COLO829 (cell line): ENCODE measurements at places on chromosomes 2 and 18.
A peak's percentile ranks its signal among the peaks of the same experiment; 100 is the strongest.

GRCh38 chr2:85706599-85707296 is 12.6 kb downstream of the GNLY start:
- DNase-seq: no peak

DNA sequence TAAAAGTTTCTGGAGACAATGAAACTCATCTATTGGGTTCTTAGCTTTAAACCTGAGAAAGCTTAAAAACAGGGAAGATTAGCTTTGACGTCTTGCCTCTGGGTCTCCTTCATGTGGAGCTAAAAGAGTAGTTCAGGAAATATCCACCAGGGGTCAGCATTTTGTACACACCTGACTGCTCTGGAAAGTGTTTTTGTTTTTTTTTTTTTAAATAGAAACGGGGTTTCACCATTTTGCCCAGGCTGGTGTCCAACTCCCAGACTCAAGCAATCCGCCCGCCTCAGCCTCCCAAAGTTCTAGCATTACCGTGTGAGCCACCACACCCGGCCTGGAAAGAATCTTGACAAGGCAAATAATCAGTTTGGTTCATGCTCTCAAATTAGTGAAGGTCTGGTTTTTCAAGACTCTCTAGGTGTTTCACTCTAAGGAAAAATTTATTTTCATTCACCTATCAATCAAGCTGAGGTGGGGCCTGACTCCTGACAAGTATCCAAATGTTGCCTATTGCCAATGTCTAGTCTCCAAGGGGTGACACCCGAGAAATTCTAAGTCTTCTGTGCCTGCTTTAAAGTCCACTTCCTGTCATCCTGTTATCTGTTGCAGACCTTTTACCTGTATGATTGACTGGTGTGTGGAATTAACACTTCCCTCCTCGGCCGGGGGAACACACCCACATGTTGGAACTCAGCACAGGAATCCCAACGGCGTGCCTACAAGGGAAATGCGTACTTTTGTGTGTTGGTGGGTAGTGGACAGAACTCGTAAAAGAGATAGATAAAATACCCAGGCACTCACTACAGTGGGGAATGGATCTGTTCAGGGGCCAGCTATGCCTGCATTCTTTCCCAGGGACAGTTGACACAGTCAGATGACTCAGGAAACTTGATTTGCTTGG is 11.3 kb downstream of the IL1RN start:
- DNase-seq: peak; percentile 70

- peak; percentile 54 for DNase-seq
Measured at GRCh38 chr2:28821295-28821958, 10.8 kb downstream of the SPDYA start.

GRCh38 chr2:118846953-118847761 is at the start of gene EN1:
TSS of gene EN1 (minus strand) at chr2:118847648. CDS start at chr2:118847167, 481 bp downstream.
- DNase-seq: no peak

- no peak for DNase-seq
Measured at GRCh38 chr18:12890964-12891363, 6.9 kb upstream of the PTPN2 start.

- DNase-seq: no peak
Measured at GRCh38 chr2:186748354-186748753, 54.5 kb downstream of the FAM171B start.

DNA sequence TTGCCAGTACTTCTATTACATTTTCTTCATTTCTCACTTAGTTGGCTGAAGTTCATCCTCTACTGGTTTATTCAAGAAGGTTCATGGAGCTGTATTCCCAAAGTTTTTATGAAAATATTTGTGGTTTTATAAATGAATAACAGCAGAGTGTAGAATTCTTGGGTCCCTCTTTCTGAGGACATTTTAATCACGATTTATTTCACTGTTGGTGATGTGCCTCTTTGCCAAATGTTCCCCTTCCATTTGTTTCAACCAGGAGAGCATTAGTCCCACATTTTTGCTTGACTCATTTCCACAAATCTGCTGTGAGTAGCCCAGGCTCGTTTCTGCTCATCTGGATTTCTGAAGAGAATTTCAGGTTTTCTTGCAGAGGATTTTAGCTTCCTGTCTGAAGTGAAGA is 20.8 kb downstream of the COPS7B start:
- DNase-seq: no peak

DNA sequence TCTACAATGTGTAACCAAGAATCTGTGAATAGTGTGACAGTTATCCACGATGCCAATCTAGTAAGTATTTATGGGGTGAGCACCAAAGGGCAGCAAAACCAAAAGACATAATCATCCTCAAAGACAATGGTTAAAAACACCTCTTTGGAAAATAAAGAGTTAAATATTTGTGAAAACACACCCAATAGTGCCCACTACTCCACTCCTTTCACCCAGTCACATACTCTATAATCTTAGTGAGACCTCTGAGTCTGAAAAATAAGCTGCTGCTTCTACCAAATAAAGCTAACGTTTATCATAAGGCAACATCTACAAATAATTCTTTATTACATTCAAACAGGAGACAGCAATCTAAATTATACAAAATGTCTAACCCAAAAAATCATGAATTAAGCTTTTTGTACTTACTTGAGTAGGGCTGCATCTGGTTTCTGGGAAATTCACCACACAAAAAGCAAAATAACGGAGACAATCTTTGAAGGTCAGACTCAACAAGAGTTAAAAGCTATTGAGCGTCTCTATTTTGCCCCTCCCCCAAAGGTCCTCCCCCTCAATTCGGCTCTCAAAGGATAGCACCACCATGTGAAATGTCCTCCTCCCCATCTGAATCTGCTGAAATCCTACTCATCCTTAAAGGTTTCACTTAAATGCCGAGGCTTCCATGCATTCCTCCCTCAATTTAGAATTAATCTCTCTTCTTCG is 2.0 kb downstream of the RAPH1 start:
- DNase-seq: peak; percentile 50

- DNase-seq: no peak
Measured at GRCh38 chr2:57523304-57523703, 523.3 kb upstream of the VRK2 start.

GRCh38 chr18:58638441-58638840 is 9.6 kb upstream of the ALPK2 start:
- no peak for DNase-seq

GRCh38 chr18:74806700-74807416 is 209.2 kb downstream of the ZNF407 start:
- no peak for DNase-seq

DNA sequence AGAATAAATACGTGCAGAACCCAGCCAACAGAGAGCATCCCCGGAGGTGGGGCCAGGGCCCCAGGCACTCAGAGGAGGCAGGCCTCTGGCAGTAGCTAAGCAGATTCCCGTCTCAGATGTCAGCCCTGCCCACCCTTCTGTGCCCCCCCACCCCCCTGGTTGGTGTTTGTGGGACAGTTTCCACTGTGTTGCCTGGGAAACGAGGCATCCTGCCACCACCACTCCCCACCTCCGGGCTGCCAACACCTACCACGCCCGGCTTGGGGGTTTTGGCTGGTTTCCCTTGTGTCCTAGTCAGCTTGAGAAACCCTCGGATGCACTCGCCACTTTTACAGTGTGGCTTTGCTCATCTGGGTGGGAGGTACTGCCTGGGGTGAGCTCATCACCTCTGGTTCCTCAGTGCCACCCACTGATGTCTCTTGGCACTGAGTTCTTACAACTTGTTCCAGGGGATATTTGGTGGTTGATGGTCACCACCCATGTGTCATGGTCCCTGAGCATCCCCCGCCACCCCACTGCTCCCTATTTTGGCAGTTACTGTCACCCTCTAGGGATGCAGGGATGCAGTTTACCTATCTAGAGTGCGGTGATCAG is 72.4 kb upstream of the YWHAQ start:
- no peak for DNase-seq

DNA sequence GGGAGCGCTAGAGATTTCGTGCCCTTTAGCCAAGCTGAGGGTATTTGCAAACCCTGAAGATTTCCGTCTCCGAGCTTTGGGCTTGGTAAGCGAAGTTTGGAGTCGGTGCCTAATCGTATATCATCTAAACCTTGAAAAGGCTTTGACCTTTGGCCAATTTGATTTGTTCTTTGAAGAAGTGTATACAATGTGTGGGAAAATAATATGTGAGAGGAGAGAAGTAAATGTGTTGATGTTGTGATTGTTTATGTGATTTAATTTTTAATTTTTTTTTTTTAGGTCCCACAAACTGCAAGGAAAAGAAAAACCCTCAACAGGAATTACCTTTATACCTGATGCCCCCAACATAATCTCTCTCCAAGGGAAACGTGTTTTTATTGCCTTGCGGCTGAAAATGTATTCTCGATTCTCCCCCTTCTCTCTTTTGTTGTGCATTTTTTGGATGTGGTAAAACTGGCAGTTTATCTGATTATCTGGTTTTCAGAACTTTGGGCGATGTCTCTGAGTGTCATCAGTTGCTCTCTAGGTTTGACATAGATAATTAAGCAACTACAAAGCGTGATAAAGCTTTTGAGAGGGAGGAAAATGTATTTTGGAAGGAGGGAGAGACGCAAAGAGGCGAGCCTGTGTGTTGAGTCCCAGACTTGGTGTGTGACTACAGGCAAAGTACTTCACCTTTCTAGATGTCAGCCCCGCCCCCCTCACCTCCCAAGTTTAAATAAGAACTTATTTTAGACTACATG is 912 bp upstream of the FBXO11 start:
- no peak for DNase-seq

DNA sequence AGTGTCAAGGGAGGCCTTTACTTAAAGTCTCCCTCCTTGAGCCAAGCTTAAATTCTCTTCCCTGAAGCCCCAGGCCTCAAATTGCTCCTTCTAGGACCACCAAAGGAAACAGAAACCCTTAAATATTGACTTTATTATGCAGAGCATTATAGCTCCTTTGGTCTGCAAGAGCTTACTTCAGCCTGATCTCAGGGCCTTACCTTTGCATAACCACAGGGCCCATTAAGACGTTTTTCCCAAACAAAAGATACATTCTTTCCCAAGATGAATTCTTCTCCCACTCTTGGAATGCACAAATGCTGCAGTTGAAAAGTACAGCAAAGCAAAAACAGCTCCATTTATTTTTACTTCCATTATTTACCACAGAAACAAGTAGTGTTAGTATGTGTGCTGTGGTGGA is 130.8 kb downstream of the B3GNT2 start:
- no peak for DNase-seq

- no peak for DNase-seq
Measured at GRCh38 chr2:121205321-121205942, 79.6 kb downstream of the TFCP2L1 start.

- DNase-seq: no peak
Measured at GRCh38 chr2:59217360-59217759, 976.2 kb upstream of the FANCL start.

GRCh38 chr2:84537251-84537650 is 21.0 kb downstream of the DNAH6 start:
- no peak for DNase-seq

GRCh38 chr2:50489092-50489491 is 542.8 kb downstream of the NRXN1 start:
- no peak for DNase-seq

GRCh38 chr2:147679191-147679954 is 165.5 kb upstream of the ACVR2A start:
- no peak for DNase-seq

- DNase-seq: no peak
Measured at GRCh38 chr2:10446631-10447030, 1.5 kb downstream of the ODC1 start.

DNA sequence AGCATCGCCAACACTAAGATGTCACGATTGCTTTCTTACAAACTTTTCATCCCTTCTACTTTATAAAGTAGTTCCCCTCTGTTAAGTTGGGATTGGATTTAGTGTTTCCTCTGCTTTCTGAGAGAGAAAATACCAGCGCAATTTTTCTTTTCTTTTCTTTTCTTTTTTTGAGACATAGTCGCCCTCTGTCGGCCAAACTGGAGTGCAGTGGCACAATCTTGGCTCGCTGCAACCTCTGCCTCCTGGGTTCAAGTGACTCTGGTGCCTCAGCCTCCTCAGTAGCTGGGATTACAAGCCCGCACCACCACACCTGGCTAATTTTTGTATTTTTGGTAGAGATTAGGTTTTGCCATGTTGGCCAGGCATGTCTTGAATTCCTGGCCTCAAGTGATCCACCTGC is 9.0 kb downstream of the RELCH start:
- no peak for DNase-seq

DNA sequence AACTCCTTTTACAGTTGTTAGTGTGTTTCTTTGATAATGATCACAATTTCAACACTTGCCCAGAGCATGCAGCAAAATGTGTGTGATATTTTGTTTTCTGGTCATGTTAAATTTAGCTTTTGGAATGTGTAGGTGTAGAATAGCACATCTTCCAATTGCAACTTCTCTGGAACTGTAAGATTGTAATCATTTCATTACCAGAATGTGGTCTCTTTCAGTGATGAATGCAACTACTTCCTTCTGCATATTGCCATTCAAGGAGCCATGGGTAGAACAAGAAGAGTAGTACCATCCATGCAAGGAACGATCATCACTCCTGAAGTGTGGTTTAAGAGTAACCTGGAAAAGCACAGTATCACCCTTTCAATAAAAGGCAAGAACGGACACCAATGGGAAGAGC is 548.8 kb upstream of the ZNF804A start:
- DNase-seq: no peak

- DNase-seq: no peak
Measured at GRCh38 chr2:656676-657075, 20.5 kb downstream of the TMEM18 start.

GRCh38 chr2:106885971-106886915 is at the start of gene ST6GAL2:
TSS of gene ST6GAL2 (minus strand) at chr2:106886167. CDS start at chr2:106843977, 42,190 bp downstream.
- DNase-seq: no peak

- no peak for DNase-seq
Measured at GRCh38 chr2:98821629-98822135, 90.8 kb upstream of the MGAT4A start.

GRCh38 chr2:189545418-189545817 is 35.2 kb downstream of the SLC40A1 start:
- DNase-seq: no peak

GRCh38 chr18:26225022-26225693 is 1.1 kb upstream of the TAF4B start:
- DNase-seq: no peak

DNA sequence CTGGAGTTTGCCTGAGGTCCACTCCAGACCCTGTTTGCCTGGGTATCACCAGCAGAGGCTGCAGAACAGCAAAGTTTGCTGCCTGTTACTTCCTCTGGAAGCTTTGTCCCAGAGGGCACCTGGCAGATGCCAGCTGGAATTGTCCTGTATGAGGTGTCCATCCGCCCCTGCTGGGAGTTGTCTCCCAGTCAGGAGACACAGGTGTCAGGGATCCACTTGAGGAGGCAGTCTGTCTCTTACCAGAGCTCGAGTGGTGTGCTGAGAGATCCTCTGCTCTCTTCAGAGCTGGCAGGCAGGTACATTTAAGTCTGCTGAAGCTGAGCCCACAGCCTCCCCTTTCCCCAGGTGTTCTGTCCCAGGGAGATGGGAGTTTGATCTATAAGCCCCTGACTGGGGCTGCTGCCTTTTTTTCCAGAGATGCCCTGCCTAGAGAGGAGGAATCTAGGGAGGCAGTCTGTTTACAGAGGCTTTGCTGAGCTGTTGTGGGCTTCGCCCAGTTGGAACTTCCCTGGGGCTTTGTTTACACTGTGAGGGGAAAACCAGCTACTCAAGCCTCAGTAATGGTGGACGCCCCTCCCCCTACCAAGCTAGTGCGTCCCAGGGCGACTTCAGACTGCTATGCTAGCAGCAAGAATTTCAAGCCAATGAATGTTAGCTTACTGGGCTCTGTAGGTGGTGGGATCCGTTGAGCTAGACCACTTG is 34.7 kb downstream of the TFPI start:
- no peak for DNase-seq
